ENCODE measurements at places on chromosomes 12 and 14. TPM values are rescaled to one million over a fixed set of nuclear protein-coding genes. Genes with fewer than 3 reads are reported as not detected.
A peak's percentile ranks its signal among the peaks of the same experiment; 100 is the strongest.

TAS2R30 gene
- 3.1 TPM for total RNA-seq

DNA sequence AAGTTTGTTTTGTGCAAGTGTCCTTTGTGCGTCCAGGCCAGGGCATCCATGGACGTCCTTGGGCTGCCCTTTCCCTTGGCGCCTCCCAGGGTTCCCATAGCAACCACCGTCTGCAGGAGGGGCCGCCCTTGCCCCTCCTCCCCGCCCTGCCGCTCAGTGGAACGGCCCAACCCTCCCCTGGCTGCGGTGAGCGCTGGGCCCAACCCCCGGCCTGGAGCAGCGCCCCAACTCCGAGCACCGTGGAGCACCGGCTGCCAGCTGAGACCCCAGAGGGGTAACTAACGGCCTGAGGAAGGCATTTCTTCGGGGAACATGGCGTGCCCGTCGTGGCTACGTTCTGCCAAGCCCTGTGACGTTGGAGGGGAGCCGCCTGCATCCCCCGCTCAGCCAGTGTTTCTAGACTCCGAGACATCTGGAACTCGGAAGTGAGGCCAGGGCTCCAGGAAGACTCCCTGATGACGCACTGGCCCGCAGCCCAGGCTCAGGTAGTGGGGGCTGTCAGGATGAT lies 5.3 kb upstream of the ACACB start:
- peaks cover 6% of the 10 kb centered on the region for H3K36me3 ChIP-seq
- peak; percentile 66 for DNase-seq
- peak overlapping the region; percentile 78 for H3K27ac ChIP-seq
- H3K4me1 ChIP-seq = peaks cover 17% of the 10 kb centered on the region
- H3K27me3 ChIP-seq = no peaks in the 10 kb centered on the region
- H3K4me3 ChIP-seq = peak overlapping the region; percentile 81

POMT2 gene
- 10.6 TPM for total RNA-seq

DNA sequence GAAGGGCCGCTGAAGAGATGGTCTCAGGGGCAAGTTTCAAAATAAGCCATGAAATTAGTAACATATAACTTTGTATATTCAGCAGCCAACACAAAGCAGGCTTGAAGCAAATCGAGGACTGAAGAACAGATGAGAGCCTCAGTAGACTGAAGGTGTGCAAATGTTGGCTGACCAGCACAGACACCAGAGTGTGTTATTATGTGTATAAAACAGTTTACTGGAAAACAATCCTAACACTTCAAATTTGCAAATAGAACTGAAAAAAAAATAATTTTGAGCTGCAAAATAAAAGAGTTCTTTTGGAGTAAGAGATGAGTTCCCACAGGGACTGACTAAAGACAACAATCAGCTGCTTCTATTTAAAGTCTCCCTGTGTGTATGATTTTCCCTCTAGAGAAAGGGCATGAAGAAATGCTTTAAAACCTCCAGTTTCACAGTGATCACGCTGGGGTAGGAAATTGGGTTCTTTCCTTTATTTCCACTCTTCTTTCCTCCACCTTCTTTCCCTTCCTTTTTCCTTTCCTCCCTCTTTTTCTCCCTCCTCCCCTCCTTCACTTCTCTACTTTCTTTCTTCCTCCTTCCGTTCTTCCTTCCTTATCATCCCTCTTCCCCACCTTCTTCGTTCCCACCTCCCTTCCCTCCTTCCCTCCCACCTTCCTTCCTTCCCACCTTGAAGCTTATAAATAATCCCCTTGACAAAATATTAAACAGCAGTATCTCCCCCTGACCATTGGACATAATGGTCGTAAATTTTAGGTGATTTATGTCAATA lies 383.9 kb upstream of the DCN start:
- H3K4me1 ChIP-seq = peaks cover 15% of the 10 kb centered on the region
- H3K36me3 ChIP-seq = peaks cover 9% of the 10 kb centered on the region

SMOC1 gene
- not detected for total RNA-seq

GRCh38 chr12:69821032-69821455 lies 4.0 kb upstream of the MYRFL start:
- no peak overlapping the region for H3K27ac ChIP-seq
- H3K4me1 ChIP-seq = no peaks in the 10 kb centered on the region
- peaks cover 3% of the 10 kb centered on the region for H3K27me3 ChIP-seq
- H3K36me3 ChIP-seq = peaks cover 3% of the 10 kb centered on the region

CABP1 gene
- 1.4 TPM for total RNA-seq

IRAK3 gene
- 0.43 TPM for total RNA-seq

HOXC9 gene
- not detected for total RNA-seq

GRCh38 chr12:2752676-2753371 lies 41.9 kb upstream of the FKBP4 start:
- DNase-seq = peak; percentile 93
- H3K36me3 ChIP-seq = peaks cover 1% of the 10 kb centered on the region
- no peak overlapping the region for H3K4me3 ChIP-seq
- peaks cover 35% of the 10 kb centered on the region for H3K27me3 ChIP-seq
- no peak overlapping the region for H3K27ac ChIP-seq

DNA sequence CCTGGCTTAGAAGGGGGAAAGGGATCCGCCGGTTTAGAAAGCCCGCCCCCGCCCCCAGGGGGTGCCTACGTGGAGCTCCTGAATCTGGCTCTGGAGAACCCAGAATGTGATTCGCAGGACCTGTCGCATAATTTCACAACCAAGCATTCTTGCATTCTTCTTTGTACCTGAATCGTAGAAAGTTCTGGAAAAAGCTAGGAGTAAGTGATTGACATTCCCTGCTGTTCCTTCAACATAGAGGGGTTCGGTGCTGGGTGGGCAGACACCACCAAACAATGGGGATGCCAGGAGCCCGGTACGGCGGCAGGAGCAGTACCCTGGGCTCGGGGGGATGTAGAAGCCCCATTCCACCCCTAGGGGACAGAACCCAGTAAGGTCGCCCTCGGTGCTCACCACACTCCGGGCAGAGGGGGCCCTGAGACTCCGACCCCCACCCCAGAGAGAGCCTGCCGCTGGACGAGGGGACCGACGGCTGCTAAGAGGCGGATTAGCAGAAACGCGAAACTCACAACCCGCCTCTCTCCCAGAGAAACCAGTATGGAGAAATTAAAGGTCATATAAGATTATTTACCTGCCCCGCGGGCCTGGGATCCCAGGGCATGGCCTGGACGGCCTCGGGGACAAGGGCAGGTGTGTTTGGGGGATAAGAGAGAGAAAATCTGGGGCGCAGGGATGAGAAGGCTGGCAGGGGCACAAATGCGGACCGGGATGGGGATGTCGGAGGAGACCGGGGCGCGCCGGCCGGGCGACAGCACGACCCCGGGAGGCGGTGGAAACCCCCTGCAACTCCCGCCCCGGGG lies 520 bp downstream of the CSRP2 start:
- peak; percentile 32 for DNase-seq
- H3K4me3 ChIP-seq = peak overlapping the region; percentile 99
- H3K4me1 ChIP-seq = peaks cover 8% of the 10 kb centered on the region
- peaks cover 64% of the 10 kb centered on the region for H3K27me3 ChIP-seq
- no peak overlapping the region for H3K27ac ChIP-seq
- peaks cover 2% of the 10 kb centered on the region for H3K36me3 ChIP-seq

DNA sequence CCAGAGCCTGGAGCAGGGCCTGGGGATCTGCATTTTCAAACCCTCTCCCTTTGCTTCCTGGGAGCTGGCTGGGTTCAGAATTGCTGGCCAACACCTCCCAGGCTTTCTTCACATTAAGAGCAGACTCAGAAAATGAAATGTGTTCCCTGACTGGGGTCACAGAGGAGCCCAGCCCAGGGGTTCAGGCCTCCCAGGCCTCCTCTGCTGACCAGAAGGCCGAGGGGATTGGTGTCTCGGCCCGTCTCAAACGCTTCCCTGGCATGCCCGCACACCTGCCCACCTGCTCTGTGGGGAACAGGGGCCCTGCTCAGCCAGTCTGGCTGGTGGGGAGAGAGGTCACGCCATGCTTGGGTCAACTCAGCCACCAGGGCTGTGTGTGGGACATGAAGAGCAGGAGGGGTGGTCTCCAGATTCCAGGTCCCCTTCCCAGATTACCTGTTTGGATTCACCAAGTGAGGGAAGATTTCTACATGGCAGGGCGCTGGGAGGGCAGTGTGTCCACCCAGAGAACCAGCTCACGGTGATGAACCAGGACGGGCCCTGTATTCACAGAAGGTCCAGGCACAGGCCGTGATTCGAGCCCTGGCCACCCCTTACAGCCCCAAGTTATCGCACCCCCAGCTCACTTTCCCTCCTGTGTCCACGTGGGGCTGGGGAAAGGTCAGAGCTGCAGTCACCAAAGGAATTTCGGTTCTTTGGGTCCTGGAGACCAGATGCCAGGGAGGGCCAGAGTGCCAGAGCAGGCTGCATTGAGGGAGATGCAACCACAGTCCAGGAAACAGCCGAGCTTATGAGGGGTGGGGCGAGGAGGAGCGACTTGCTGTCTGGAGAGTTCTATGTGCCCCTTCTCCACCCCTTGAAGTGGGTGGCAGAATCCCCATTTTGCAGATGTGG lies 55.2 kb upstream of the RIN3 start:
- H3K4me1 ChIP-seq = peaks cover 11% of the 10 kb centered on the region
- no peak overlapping the region for H3K4me3 ChIP-seq
- no peak for DNase-seq
- H3K27ac ChIP-seq = no peak overlapping the region
- peaks cover 3% of the 10 kb centered on the region for H3K27me3 ChIP-seq

GRCh38 chr12:78695749-78696148 lies 168.8 kb upstream of the SYT1 start:
- DNase-seq = no peak
- no peak overlapping the region for H3K27ac ChIP-seq
- H3K4me3 ChIP-seq = no peak overlapping the region
- no peaks in the 10 kb centered on the region for H3K27me3 ChIP-seq
- no peaks in the 10 kb centered on the region for H3K36me3 ChIP-seq

GPRC5D gene
- not detected for total RNA-seq

DNA sequence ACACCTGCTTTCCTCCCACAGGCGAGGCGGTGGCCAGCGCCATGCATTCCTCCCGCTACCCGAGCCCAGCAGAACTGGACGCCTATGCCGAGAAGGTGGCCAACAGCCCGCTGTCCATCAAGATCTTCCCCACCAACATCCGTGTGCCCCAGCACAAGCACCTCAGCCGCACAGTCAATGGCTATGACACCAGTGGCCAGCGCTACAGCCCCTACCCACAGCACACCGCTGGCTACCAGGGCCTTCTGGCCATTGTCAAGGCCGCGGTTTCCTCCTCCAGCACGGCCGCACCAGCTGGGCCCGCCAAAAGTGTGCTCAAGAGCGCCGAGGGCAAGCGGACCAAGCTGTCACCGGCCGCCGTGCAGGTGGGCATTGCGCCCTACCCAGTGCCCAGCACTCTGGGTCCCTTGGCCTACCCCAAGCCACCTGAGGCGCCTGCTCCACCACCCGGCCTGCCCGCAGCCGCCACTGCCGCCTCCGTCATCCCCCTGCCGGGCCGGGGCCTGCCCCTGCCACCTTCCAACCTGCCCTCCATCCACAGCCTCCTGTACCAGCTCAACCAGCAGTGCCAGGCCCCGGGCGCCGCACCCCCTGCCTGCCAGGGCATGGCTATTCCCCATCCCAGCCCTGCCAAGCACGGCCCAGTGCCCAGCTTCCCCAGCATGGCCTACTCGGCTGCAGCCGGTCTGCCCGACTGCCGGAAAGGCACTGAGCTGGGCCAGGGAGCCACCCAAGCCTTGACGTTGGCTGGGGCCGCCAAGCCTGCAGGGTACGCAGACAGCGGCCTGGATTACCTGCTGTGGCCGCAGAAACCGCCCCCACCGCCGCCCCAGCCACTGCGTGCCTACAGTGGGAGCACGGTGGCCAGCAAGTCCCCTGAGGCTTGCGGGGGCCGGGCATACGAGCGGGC lies 54.6 kb downstream of the FAM222A start:
- no peaks in the 10 kb centered on the region for H3K27me3 ChIP-seq
- DNase-seq = peak; percentile 20

CRACR2A gene
- total RNA-seq = 36.9 TPM

DNA sequence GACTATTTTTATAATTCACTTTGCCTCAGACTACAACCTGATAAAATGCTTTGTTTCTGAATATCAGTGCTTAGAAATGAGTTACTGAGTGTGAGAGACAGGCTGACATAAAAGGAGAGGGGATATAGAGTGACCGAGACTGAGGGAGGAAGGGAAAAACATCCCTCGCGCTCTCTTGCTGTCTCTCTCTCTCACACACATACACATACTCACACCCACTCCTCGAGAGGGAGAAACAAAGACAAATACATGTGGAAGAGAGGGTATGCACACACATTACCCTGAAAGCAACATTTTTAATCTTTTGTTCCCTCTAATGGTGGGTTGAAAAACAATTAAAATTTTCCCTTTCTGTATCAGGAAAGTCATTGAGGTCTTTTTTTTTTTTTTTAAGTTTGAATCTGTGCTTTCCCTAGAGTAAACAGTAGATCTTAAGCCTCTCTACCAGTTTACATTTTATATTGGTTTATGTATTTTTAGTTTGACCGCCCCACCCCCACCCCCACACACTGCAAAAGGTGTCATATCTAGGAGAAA lies 45.3 kb downstream of the FRS2 start:
- no peak overlapping the region for H3K4me3 ChIP-seq
- no peak for DNase-seq

DNA sequence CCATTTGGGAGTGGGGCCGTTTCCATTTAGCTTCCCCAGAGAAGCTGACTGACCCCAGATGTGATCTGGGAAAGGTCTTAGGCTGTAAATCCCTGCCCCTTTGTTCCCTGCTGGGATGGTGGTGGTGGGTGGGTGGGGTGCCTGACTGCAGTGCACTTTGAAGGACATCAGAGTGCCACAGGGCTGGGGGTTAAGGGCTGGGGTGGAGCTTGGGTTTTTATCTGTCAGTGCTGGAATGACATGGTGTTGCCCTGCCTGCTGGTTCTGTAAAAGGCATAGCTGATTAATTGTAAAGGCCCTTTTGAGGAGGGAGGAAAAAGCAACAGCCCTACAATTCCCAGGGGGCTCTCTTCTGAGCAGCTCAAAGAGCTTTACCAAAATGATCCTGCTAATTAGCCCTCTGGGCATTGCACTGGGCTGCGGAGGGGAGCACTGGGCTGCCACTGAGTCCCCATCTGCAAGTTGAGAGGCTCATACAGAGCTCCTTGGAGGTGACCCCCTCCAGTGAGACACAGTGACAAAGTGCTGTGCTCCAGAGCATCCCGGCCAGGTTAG lies 21.1 kb downstream of the PLEKHG3 start:
- H3K27me3 ChIP-seq = peaks cover 23% of the 10 kb centered on the region
- H3K27ac ChIP-seq = no peak overlapping the region
- DNase-seq = no peak
- no peak overlapping the region for H3K4me3 ChIP-seq

ADCY6 gene
- total RNA-seq = not detected

DNA sequence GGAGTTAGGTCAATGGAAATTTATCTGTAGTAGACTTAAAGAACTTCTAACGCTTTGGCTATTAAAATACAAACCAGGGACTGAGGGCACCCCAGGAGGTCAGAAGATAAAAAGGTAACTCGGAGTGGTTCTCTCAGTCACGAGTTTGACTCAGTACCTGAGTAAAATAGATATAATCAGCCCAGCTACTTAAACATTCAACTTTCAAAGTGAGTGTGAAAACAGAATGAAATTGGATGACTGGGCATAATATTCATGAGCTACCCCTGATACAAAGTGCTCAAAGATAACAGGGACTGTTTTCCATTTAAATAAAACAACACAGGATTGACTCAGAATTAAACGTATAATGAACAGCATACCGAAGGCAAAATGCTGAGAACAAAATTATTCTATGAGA lies 75.0 kb downstream of the FOXN3 start:
- H3K4me3 ChIP-seq = no peak overlapping the region
- no peaks in the 10 kb centered on the region for H3K27me3 ChIP-seq
- peaks cover 42% of the 10 kb centered on the region for H3K36me3 ChIP-seq
- H3K27ac ChIP-seq = no peak overlapping the region

GRCh38 chr12:108080363-108080762 lies 48.7 kb upstream of the WSCD2 start:
- no peaks in the 10 kb centered on the region for H3K4me1 ChIP-seq
- H3K27ac ChIP-seq = no peak overlapping the region
